ENCODE measurements at places on chromosomes 12 and 14. TPM values are rescaled to one million over a fixed set of nuclear protein-coding genes. Genes with fewer than 3 reads are reported as not detected.

Gene UBE3B
- total RNA-seq, result 34.9 TPM

Gene LGR5
- not detected for total RNA-seq

Gene SLCO1C1
- not detected for total RNA-seq

Gene MYF5
- not detected for total RNA-seq

Gene LALBA
- total RNA-seq, result not detected

Gene DENND5B
- 0.29 TPM for total RNA-seq

Gene KRT83
- not detected for total RNA-seq

All from naive thymus-derived CD4-positive, alpha-beta T cell (primary cell).